ENCODE measurements at places on chromosomes 1 and 21. TPM values are rescaled to one million over a fixed set of nuclear protein-coding genes. Genes with fewer than 3 reads are reported as not detected.

FCAMR gene
- total RNA-seq: not detected

SMPDL3B gene
- 0.72 TPM for total RNA-seq

TCP10L gene
- total RNA-seq: 0.30 TPM

RIPPLY3 gene
- not detected for total RNA-seq

GJC2 gene
- total RNA-seq: 0.17 TPM

SPRR2A gene
- total RNA-seq: not detected

FYB2 gene
- total RNA-seq: not detected

APCS gene
- total RNA-seq: not detected

C1QTNF12 gene
- 7.8 TPM for total RNA-seq

CENPL gene
- total RNA-seq: 31.9 TPM

Data from activated naive CD4-positive, alpha-beta T cell treated with anti-CD3 and anti-CD28 coated beads for 36 hours (primary cell).